ENCODE measurements at places on chromosomes 3 and 15. TPM values are rescaled to one million over a fixed set of nuclear protein-coding genes. Genes with fewer than 3 reads are reported as not detected.

BFSP2 gene
- not detected for total RNA-seq

SCN5A gene
- total RNA-seq: 1.9 TPM

SH3BP5 gene
- total RNA-seq: 23.7 TPM

TATDN2 gene
- 8.2 TPM for total RNA-seq

DNA sequence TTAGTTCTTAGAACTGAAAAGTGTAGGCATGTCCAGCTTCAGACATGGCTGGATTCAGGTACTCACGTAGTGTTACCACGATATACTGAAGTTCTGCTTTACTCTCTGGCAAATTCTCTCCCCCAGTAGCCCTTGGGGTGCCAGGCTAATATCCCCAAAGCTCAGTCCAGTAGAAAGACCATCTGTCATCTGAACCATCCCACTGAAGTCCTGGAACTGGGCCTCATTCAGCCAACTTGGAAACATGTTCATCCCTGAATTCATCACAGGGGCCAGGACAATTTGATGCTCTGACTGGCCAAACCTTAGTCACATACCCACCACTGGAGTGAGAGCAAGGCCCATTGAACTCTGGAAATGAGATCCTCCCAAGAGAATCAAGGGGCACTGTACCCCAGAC lies 8.2 kb downstream of the EFCC1 start:
- H3K4me1 ChIP-seq: peaks cover 18% of the 10 kb centered on the region
- H3K27me3 ChIP-seq: peaks cover 17% of the 10 kb centered on the region
- H3K36me3 ChIP-seq: no peaks in the 10 kb centered on the region
- no peak for DNase-seq

- no peaks in the 10 kb centered on the region for H3K36me3 ChIP-seq
- DNase-seq: no peak
- no peak overlapping the region for H3K27ac ChIP-seq
- H3K4me1 ChIP-seq: peaks cover 53% of the 10 kb centered on the region
- H3K27me3 ChIP-seq: peaks cover 2% of the 10 kb centered on the region
These were observed 88.5 kb downstream of the LINGO1 start for GRCh38 chr15:77544162-77544561.

GRCh38 chr15:85618228-85618505 lies 176.6 kb downstream of the KLHL25 start:
- DNase-seq: no peak
- H3K27me3 ChIP-seq: no peaks in the 10 kb centered on the region
- peak overlapping the region; percentile 98 for H3K27ac ChIP-seq
- no peaks in the 10 kb centered on the region for H3K36me3 ChIP-seq

- peaks cover 31% of the 10 kb centered on the region for H3K36me3 ChIP-seq
- no peak overlapping the region for H3K27ac ChIP-seq
- peak; percentile 16 for DNase-seq
- H3K4me1 ChIP-seq: no peaks in the 10 kb centered on the region
- H3K4me3 ChIP-seq: no peak overlapping the region
These were observed 41.8 kb downstream of the AQR start for GRCh38 chr15:34927726-34928125.

GRCh38 chr15:55434989-55435825 lies 26.9 kb downstream of the PIERCE2 start:
- peak; percentile 67 for DNase-seq
- no peaks in the 10 kb centered on the region for H3K4me1 ChIP-seq
- no peaks in the 10 kb centered on the region for H3K36me3 ChIP-seq
- no peaks in the 10 kb centered on the region for H3K27me3 ChIP-seq
- no peak overlapping the region for H3K27ac ChIP-seq

GRCh38 chr15:81253846-81254245 lies 57.2 kb downstream of the IL16 start:
- no peak overlapping the region for H3K27ac ChIP-seq
- H3K36me3 ChIP-seq: no peaks in the 10 kb centered on the region
- no peaks in the 10 kb centered on the region for H3K4me1 ChIP-seq
- H3K27me3 ChIP-seq: no peaks in the 10 kb centered on the region
- no peak overlapping the region for H3K4me3 ChIP-seq

DNA sequence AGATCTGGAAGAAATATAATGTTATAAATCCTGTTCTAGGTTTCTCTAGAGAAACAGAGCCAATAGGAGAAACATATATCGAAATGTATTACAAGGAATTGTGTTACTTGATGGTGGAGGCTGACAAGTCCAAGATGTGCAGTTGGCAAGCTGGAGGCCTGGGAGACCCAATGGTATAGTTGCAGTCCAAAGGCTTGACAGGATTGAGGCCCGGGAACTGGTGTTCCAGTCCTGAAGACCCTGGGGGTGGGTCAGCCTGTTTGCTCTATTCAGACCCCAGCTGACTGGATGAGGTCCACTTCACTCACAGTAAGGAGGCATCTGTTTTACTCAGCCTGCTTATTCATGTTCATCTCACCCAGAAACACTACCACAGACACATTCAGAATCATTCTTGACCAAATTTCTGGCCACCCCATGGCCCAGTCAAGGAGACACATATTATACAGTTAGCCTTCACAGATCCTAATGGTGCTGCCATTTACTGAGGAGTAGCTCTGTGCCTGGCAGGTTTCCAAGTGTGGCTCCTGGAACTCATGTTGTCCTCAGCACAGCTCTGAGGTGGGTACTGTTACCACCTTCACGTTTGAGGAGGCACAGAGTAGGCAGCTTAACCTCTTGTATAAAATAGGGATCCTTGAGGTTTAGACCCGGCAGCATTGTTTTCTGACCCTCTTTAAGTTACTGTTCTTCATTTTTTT lies 3.7 kb downstream of the TRAK1 start:
- H3K36me3 ChIP-seq: peaks cover 29% of the 10 kb centered on the region
- no peak overlapping the region for H3K4me3 ChIP-seq
- peaks cover 49% of the 10 kb centered on the region for H3K4me1 ChIP-seq
- DNase-seq: no peak

GRCh38 chr3:87088993-87089841 lies 98.3 kb upstream of the VGLL3 start:
- peak; percentile 91 for DNase-seq
- peak overlapping the region; percentile 60 for H3K4me3 ChIP-seq
- H3K27ac ChIP-seq: peak overlapping the region; percentile 96
- H3K27me3 ChIP-seq: no peaks in the 10 kb centered on the region
- no peaks in the 10 kb centered on the region for H3K36me3 ChIP-seq

DNA sequence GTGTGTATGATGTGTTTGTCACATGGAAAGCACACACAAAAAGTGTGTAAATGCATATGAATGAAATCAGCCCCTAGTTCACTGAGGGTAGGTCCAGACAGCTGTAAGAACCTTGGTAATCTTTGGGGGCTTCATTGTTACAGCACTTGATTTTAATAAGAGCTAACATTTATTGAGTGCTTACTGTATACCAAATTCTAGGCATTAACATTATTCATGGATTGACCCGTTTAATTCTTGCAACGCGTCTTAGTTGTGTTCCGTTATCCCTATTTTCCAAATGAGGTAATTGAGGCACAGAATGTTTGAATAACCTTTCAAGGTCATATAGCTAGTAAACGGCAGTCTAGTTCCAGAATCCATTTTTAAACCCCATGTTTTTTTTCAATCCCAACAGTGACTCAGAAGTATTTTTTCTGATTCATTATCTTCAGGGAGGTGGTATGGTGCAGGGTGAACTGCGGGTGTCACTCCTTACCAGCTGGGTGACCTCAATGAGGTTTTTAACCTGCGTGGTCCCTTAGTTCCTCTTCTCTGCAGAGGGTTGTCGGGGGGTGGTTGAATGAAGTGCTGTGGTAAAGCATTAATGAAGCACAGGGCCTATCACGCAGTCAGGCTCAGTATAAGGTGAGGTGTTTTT lies 14.2 kb downstream of the RAB8B start:
- no peaks in the 10 kb centered on the region for H3K36me3 ChIP-seq
- H3K27ac ChIP-seq: no peak overlapping the region
- H3K27me3 ChIP-seq: no peaks in the 10 kb centered on the region
- H3K4me1 ChIP-seq: no peaks in the 10 kb centered on the region
- DNase-seq: no peak

DNA sequence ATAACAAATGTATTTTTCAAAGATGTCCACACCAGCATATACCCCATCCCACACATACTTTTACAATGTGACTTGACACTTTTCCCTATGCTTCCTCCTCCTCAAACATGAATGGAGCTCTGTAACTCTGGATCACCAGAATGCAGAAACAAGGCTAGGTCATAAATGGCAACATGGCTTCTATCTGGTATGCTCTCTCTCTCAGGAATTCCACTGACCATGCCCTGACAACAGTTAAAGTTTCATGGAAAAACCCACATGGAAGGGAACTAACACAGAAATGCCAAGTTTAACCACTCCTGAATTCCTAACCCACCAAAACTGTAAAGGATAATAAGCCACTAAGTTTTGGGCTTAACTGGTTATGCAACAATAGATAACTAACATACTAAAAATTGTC lies 19.9 kb downstream of the MYO9A start:
- peaks cover 4% of the 10 kb centered on the region for H3K36me3 ChIP-seq
- H3K4me3 ChIP-seq: no peak overlapping the region
- H3K4me1 ChIP-seq: no peaks in the 10 kb centered on the region
- H3K27ac ChIP-seq: no peak overlapping the region
- H3K27me3 ChIP-seq: no peaks in the 10 kb centered on the region
- no peak for DNase-seq

- H3K27me3 ChIP-seq: peaks cover 12% of the 10 kb centered on the region
- DNase-seq: no peak
- no peak overlapping the region for H3K27ac ChIP-seq
- H3K4me3 ChIP-seq: no peak overlapping the region
- no peaks in the 10 kb centered on the region for H3K36me3 ChIP-seq
These were observed 8.2 kb downstream of the GP5 start for GRCh38 chr3:194390835-194391234.

DNA sequence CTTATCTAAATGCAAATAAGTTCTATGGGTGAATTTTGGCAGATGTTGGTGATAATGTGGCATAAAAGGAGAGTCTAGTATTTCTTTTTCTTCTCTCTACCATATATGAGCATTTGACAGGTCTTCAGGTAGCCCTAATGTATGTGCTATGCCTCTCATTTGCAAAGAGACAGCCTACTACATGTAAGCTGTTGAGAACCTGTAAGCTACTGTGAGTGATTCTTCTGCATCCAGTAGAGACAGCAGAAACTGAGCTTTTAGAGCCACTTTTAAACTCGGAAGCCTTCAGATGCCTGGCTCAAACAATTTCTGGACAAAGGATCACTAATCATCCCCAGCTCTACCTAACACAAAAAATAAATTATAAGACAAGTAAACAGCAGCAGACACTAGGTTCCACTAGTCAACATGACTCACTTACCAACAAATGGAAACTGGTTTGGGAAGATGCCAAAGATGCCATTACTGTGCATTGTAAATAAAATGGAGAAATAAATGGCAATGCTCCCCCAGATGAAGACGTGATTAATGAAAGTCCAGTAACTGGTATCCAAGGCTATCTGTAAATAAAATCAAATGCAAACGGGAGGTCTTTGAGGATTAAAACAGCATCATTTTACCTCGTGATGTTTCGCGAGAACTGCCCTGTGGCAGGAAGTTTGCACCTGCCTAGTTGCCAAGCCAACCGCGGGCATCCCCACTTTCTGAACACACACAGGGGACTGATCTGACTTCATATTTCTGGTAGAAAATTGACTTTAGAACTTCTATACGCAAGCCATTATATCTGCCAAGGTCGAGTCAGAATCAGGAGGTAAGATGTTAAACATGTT lies 245.3 kb downstream of the DTWD1 start:
- no peaks in the 10 kb centered on the region for H3K4me1 ChIP-seq
- H3K27me3 ChIP-seq: no peaks in the 10 kb centered on the region
- no peak for DNase-seq

DNA sequence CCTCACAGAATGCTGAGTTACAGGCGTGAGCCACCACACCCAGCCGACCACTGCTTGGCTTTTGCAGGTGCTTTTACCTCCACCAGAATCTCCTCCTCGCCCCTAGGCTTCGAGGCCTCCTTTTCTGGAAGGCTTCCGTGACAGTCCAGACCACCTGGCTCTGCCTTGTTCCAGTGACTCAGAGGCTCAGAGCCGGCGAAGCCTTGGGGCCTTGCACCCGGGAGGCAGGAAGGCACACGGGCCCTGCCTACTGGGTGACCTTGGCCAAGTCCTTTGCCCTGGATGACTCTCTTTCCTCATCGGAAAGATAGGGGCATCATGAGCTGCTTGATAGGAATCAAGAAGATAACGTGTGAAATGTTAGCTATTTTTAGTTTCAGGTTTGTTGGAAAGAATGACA lies 31.3 kb upstream of the FURIN start:
- no peaks in the 10 kb centered on the region for H3K27me3 ChIP-seq
- no peaks in the 10 kb centered on the region for H3K36me3 ChIP-seq
- no peak for DNase-seq

DNA sequence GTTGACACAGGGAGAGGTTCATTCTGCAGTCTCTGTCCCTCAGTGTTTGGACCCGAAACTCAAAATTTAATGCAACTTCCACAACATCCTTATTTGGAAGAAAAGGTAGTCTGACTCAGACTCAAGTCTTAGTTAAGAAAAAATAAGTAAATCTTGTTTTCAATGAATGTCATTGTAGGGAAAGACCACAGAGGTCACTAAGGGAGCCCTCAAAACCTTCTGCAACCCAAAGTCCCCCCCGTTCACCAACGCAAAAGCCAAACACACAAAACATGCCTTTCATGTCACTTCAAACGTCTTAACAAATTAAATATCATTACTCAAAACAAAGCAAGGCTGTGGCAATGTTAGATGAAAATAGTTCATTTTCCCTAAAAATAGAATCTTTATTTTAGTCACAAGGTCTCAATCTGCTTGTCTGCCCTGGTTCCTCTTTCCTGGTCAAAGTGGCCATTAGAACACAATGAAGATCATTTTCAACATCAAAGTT lies 20.9 kb upstream of the SSUH2 start:
- no peaks in the 10 kb centered on the region for H3K36me3 ChIP-seq
- H3K4me1 ChIP-seq: peaks cover 13% of the 10 kb centered on the region
- no peak overlapping the region for H3K27ac ChIP-seq

- no peak for DNase-seq
- no peaks in the 10 kb centered on the region for H3K27me3 ChIP-seq
- no peak overlapping the region for H3K4me3 ChIP-seq
- H3K27ac ChIP-seq: no peak overlapping the region
- H3K4me1 ChIP-seq: no peaks in the 10 kb centered on the region
These were observed 8.6 kb downstream of the NCEH1 start for GRCh38 chr3:172702256-172702655.

DNA sequence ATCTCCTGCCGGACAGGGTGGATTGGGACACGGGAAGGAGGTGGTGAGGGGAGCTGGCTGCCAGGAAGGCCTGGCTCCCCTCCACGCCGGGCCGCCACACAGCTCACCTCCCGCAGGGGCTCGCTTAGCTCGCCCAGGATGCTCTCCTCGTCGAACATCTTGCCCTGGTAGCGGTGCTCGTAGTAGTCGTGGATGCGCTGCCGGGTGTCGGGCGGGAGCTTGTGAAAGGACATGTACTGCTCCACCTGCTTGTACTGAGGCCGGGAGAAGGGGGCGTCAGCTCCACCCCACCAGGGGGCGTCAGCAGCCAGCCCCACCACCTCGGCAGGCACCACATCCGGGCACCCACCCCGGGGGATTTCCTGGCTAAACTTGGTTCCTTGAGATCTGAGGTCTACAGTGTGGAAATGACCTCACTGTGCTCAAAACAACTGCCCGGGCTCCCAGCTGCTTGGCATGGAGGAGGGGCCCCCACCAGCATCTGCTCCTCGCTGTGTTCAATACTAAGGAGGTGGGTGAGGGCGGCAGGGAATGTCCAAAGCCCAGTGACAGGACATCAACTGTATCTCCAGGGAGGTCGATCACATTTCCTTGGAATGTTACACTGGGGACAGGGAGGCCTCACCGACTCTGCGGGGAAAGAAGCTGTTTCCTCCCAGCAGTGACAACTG lies 43.4 kb downstream of the HCN4 start:
- H3K36me3 ChIP-seq: no peaks in the 10 kb centered on the region
- H3K27ac ChIP-seq: no peak overlapping the region
- no peak overlapping the region for H3K4me3 ChIP-seq
- peaks cover 22% of the 10 kb centered on the region for H3K4me1 ChIP-seq

Measured in muscle of leg (tissue), 16 donors.